ENCODE measurements at places on chromosomes 13 and 19.

- DNase-seq: no peak
These were observed 6.8 kb downstream of the PCDH17 start for GRCh38 chr13:57638186-57638890.

DNA sequence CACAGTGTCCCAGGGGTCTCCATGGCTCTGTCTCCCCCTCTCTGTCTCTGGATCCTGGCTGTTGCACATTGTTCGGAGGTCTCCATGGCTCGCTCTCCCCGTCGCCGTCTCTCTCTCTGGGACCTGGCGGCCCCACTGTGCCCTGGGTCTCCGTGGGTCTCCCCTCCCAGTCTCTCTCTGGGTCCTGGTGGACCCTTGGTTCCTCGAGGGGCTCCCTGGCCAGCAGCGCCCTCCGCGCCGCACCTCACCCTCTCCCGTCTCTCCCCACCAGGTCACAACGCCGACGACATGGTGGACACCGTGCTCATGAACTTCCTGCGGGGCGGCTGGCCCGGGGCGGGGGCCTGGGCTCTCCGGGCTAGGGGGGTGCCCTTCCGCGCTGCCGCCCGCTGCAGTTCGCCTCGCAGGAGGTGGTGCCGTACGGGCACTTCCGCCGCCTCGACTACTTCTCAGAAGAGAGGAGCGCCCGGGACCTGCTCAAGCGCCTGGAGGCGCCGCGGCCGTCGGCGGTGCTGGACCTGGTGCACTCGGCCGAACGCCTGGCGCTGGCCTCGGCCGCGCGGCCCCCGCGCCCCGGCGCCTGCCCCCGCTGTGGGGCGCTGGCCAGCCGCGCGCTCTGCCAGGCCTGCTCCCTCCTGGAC is 29.1 kb downstream of the SIGLEC5 start:
- no peak for DNase-seq

- DNase-seq: no peak
These were observed at the start of gene KHSRP for GRCh38 chr19:6424195-6424938. TSS of gene KHSRP (minus strand) at chr19:6424811. CDS start at chr19:6424701, 110 bp downstream.

DNA sequence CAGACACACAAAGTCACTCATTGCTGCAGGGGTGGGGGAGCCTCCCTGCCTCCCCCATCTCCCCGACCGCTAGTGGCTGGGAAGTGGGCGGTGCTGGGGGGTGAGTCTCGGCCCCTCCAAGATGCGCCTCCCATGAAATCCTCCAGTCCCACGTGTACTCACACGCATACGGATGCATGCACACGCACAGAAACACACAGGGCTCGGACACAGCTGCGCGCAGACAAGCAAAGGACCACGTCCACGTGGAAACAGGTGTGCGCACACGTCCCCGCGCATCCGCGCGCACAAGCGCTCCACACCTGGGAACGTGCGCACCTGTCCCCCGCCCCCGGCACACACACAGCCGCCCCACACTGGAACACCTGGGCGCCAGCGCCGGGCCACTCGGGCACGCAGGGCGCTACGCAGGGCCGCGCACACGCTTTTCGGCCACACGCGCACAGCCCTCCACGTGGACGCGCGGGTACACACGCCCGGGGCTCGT is 687 bp downstream of the MATK start:
- DNase-seq: no peak

DNA sequence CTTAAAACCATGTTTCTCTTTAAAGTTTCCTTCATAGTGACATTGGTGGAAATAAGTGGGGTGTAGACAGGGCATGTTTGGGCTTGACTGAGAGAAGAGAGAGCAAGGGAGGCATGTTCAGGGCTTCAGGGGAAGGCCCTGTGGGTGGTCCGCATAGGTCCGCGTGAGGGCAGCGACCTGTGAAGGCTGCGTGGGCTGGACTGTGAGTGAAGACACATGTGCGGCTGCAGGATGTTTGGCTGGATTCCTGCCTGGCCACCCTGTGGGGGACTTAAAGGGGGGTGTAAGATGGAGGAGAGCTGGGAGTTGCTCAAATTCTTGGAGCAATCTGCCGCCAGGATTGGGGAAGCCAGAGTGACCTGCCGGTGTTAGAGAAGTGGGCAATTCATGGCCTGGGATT is 23.8 kb upstream of the KLF12 start:
- DNase-seq: no peak

DNA sequence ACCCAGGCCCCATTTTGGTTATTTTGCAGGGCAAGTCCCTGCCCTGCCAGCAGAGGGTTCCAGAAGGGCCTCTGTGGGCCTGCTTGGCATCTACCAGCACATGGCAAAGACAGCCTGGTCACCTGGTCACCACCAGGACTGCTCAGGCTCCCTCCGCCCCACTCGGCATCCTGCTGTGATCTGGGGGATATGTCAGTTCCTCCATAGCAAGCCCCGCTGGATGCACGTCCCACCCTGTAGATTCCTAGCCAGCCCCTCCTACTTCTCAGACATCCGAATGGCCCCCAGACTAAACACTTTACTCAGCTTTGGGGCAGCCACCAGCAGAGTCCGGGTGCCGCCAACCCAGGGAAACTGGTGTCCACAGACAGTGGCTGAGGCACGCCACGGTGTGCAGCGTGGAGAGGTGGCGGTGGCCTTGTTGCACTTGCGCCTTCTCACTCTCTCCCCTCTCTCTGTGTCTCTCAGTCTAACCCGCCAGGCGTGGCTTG is 31.8 kb upstream of the USE1 start:
- DNase-seq: no peak

DNA sequence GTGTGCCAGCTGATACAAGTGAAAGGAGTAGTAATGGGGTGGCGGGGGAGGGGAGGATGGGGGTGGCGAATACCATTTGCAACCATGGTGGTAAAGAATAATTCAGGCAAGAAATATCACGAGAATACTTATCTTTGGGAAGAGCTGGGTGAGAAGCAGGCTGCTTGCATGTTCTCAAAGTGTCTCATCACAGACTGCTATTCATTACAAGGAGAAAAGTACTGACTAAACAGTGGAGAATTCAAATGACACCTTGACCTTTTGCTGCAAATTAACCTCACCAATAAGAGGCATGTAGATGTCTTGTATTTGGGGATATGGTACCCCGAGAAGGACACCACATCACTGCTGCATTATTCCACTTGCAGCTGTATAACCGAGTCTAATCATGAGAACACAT is 585.7 kb upstream of the GPC6 start:
- no peak for DNase-seq

DNA sequence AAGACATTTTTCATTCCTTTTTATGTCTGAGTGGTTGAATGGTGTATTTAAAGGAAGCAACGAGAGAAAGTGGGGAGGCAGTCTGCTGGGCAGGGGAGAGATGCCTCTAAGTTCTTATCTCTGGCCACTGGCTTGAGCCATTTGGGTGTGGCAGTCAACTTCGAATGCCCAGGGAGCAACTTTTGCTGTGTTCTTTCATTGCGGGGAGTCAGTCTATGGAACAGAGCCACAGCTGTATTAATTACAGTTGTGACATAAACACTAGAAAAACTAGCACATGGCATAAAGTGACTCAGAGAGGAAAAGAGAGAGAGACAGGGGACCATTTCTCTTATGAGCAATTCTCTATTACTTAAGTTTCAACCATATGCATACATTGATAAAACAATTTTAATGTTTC is 40.4 kb upstream of the PDCD5 start:
- DNase-seq: no peak

GRCh38 chr19:1807695-1808394 is 4.2 kb downstream of the ATP8B3 start:
- DNase-seq: no peak

- DNase-seq: no peak
These were observed 121.5 kb downstream of the FRY start for GRCh38 chr13:32153056-32153455.

DNA sequence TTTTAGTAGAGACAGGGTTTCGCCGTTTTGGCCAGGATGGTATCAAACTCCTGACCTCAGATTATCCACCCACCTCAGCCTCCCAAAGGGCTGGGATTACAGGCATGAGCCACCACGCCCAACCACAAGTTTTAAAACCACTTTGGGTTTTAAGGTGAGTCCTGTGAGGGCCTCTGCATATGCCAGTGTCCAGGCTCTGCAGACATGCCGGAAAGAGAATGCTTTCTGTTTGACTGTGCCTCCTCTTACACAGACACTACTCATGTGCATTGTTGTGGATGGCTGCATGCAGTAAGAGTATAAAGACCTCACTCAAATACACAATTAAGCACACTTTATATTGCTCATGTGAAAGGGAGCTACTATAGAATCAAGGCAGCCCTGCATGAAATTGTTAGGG is 20.8 kb upstream of the SLC25A30 start:
- DNase-seq: no peak

- DNase-seq: peak; percentile 56
These were observed 14.0 kb upstream of the CELF5 start for GRCh38 chr19:3210347-3211017.

GRCh38 chr19:13092158-13092543 is 10.5 kb downstream of the LYL1 start:
- DNase-seq: no peak

GRCh38 chr13:93146584-93147297 is 79.9 kb upstream of the GPC6 start:
- no peak for DNase-seq

- no peak for DNase-seq
These were observed 100.3 kb upstream of the WASF3 start for GRCh38 chr13:26457212-26457611.

DNA sequence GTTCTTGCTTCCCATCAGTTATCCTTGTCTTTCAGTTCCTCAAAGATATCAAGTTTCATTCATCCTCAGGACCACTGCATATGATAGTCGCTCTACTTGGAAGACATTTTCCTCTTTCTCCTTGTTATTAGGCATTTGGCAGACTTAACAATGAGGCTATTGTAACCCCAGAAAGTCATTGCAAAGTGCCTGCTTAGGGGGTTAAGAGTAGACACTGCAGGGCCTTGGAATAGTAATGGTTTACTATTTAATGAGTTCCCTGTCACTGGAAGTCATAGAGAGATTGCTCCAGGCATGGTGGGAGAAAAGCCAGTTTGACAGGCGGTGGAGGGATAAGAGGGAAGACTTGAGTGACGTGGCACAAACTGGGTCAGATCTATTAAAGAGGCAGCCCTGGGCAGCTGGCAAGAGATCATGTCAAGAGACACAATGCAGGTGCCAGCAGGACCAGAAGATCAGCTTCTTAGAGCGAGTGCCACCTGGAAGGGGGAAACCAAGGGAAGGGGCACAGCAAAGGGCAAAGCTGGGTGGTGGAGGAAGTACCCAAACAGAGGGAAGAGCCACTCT is 16.8 kb upstream of the CPB2 start:
- no peak for DNase-seq

DNA sequence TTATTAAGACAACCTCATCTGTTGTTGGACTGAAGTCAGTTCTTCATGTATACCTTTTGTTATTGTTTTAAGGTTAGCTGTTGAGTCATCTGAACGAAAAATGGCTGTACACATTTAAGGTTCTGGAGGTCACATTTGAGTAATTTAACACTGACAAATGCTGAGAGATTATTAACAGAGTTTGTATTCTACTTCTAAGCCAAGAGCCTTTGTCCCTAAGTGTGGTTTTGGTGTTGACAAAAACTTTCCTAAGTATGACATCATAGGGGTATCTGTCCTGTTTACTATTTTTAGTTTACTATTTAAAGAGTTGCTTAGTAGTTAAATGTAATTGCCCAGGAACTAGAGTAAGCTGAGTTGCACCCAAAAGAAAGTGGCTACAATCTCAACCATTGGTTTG is 71.9 kb downstream of the CDK8 start:
- no peak for DNase-seq

DNA sequence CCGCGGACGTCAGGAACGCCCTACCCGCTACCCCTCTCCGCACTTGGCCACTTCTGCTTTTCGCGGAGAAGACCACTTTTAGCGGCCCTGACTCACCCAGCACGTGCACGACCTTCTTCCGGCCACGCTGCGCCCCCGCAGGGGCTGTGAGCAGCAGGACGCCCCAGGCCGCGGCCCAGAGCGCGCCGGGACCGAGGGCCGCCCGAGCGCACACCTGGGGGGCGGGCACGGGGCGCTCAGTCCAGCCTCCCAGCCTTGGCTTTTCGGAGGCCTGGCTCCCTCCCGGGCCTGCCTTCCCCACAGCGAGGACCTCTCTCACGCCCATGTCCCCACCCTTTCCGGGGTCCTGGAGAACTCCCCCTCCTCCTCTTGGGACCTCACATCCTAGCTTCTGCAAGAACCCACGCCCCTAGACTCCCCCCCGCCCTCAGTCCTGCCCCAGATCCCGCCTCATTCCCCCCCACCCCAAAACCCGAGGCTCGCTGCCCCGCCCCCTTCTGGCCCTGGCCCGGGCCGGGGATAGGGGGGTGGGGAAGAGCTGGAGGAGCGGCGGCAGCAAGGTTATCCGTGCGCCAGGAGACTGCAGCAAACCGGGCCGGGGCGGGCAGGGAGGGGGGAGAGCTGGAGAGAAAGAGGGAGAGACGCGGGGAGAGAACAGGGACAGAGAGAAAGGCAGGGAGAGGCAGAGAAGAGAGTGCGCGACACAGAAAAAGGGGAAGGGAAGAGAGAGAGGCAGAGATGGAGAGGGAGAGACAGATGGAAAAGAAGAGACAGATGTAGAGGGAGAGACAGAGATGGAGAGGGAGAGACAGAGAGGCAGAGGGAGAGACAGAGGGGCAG is 11.5 kb downstream of the TM6SF2 start:
- no peak for DNase-seq

DNA sequence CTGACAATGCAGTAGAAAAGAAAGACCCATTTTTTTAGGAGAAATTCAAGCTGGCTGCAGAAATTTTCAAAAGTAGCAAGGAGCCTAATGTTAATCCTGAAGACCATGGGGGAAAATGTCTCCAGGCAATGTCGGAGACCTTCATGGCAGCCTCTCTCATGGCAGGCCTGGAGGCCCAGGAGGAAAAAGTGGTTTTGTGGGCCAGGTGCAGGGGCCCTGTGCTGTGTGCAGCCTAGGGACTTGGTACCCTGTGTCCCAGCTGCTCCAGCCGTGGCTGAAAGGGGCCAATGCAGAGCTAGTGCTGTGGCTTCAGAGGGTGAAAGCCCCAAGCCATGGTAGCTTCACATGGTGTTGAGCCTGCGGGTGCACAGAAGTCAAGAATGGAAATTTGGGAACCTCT is 4.1 kb downstream of the ALG11 start:
- DNase-seq: no peak

DNA sequence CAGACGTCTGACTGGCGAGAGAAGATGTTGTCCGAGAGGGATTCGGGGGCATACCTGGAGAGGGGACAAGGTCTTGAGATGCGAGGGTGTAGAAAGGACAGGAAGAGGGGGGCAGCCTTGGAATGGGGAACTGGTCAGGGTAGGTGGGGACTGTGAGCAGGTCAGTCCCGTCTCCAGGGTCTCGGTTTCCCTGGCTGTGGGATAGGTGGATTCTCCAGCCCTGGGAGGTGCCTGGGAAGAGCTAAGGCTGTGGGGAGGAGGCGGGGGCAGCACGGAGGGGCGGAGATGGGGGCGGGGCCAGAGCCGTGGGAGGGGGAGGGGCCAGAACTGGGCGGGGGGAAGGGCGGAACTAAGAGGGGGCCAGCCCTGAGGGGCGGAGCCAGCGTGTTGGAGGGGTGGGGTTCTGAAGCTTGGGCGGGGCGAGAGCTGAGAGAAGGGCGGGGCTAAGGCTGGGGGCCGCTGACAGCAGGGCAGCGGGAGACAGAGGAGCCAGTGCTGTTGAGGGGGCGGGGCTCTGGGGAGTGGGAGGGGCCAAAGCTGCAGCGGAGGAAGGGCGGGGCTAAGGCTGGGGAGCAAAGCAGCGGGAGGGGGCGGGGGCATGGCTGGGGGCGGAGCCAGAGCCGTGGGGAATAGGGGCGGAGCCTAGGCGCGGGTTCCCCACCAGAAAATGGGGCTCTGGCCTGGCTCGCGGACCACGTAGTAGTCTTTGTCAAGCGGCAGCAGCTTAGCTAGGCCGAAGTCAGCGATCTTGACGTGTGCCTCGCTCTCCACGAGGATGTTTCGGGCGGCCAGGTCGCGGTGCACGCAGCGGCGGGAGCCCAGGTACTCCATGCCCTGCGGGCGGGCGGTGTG is 9.5 kb upstream of the INSL3 start:
- peak; percentile 17 for DNase-seq

- no peak for DNase-seq
These were observed 456.0 kb downstream of the TBC1D4 start for GRCh38 chr13:75025956-75026355.
